ENCODE measurements at places on chromosomes 3 and 15.
A peak's percentile ranks its signal among the peaks of the same experiment; 100 is the strongest.

- DNase-seq = no peak
Observed at GRCh38 chr15:96121086-96121920, 209.2 kb upstream of the NR2F2 start.

DNA sequence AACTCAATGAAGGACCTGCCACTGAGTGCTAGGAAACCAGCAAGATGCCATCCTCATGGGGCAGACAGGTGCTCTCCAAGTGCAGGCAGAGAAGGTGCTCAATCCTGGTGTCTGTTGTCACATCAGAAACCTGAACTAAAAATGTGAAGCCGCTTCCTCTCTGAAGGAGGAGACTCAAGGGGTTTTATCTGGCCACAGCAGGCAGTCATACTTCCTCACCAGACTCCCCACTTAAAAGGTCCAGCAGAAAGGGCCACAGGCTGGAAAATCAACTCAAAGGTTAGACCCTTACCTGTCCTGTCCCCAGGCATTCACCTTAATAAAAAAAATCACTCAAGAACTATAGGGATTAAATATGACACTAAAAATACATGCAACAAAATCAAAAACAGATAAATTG, 4.8 kb downstream of the CCDC12 start:
- DNase-seq = no peak

- DNase-seq = no peak
Observed at GRCh38 chr15:49494842-49495241, 71.8 kb downstream of the FGF7 start.

DNA sequence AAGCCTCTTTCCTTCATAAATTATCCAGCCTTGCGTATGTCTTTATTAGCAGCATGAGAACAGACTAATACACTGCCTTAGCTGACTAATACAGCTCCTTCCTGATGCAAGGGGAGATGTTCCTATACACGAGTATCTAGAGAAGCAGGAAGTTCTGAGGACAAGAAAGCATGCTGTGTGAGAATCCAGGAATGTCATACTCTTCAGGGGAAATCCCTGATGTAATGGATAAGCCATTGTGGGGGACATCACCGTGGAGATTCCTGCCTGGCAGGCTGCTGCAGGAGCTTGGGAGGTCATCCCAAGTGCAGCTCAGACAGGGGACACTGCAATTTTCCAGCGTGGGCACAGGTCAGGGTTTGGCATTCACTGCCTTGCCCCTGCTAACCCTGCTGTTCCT, 476.9 kb downstream of the NR2F2 start:
- no peak for DNase-seq

DNA sequence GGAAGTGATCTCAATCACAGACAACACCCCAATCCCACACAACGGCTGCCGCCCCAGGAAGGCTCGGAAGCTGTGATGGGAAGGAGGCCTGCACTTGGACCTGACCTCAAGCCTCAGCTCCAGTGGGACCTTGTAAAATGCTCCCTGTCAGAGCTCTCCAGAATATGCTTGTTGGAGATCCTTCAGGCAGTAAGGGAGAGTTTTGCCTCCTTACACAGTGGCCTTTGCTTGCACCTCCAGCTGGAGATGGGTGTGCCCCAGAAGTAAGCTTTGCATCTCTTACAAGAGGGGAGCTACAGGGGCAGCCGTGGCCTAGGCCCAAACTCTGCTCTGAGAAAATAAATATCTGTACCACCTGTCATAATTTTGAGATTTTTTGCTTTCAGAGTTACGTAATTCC, 10.4 kb downstream of the MRPS11 start:
- DNase-seq = no peak

- no peak for DNase-seq
Observed at GRCh38 chr15:77034695-77035489, 36.0 kb downstream of the TSPAN3 start.

- DNase-seq = no peak
Observed at GRCh38 chr3:37321863-37322262, 147.5 kb upstream of the LRRFIP2 start.

GRCh38 chr3:122232485-122232884, 49.0 kb downstream of the CASR start:
- DNase-seq = no peak

DNA sequence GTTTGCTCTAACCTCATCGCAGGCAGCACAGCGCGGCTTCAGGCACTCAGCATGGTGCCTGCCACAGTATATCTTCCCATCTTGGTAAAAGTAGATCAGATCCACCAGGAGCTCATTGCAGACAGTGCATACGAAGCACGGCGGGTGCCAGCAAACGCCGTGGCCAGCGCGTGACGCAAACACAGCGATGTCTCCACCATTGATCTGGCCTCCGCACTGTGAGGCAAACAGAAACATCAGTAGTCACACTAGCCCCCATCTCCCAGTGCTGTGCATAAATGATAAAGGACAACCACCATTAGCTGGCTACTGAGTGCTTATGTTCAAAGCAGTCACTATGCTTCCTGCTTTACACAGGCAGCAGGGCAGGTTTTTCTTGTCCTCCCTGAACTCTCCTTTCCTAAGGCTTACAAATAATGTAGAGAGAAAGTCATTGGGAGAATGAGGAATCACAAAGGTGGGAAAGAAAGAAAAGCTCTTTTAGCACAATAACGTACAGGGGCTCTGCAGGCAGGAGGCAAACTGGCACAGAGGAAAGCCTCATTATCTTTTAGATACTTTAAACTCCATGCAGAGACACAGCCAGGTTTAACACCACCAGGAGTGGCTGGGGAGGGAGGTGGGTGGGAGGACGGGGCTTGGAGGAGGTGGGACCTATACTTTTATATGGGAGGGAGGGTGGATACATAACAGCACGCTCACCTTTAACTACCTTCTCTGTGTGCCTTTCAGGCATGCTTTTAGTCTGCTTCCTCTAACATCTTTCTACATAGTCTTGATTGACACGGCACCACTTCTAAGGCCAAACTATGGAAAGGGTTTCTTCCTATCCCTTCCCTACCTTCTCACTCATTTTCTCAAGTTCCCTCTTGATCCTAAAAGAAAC, 67.9 kb downstream of the PRICKLE2 start:
- no peak for DNase-seq

DNA sequence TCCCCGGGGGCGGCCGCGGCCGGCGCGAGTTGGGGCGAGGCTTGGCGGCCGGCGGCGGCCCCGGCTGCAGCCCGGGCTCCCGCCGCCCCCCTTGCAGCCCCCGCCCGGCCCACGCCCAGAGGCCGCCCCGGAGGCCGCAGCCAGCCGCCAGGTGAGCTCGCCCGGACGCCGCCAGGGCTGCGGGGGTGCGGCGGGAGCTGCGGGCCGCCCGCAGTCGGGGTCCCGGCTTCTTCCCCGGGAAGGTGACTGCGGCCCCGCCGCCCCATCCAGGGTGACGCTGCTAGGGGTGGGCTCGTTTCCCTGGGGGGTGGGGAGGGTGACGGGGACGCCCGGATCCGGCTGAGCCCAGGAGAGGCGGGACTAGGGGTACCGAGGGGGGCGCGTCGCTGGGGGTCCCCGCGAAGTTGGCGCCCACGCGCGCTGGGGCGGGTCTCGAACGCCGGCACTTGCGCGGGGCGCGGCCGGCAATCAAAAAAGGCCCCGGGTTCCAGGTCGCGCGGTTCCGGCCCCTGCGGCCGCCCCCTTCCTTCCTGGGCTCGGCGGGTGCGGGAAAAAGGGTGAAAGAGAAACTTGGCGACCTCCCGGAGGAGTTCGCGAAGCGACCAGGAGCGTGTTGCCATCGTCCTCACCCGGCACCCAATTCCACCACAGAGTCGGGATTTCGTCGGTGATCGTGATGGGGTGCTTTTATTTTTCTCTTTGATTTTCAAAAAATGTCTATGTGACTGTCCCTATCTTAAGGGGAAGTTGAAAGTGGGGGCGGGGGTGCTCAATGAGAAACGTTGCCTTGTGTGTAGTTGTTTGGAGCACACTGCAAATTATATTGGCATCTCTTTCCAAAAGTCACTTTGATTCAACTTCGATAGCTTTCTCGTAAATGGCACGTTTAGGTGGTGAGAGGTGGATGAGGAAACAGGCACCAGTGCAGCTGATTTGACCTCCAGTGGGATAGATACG, 619 bp downstream of the ATXN7 start:
- DNase-seq = no peak

DNA sequence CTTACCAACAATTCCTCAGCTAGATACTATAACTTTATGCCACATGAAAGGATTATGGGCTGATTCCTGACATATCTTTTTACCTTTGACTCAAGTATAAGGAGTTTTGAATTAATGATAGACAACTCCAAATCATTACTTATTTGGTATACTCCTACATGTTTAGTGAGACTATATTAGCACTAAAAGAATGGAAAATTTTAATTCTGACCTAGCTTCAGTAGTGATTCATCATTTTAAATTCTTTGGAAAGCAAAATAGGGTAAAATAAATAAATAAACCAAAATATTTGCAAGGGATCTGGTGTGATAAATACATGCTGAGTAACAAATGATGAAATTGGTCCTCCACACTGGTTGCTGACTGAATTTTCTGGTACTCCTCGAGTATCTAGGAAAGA, 42.3 kb upstream of the VGLL3 start:
- DNase-seq = no peak

- DNase-seq = no peak
Observed at GRCh38 chr3:104437891-104438290, 928.8 kb upstream of the ALCAM start.

GRCh38 chr3:37941608-37942508, 48.7 kb upstream of the VILL start:
- no peak for DNase-seq

DNA sequence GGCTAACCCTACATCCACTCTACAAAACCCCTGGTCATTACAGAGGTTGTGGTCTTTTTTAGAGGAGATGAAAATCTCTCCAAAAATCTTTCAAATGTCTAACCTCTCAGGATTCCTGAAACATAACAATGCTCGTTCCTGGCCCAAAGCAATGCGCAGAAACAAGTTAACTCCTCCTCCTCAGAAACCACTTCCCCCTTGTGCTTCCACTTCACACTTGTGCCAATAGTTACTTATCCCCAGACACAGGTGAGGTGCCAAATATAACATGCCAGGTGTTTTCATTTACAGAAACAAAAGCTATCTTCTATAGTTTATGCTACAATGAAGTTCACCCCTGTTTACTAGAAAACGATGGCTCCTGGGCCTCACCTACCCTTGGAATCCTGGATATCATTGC, 6.2 kb downstream of the NDUFAF1 start:
- DNase-seq = no peak

- no peak for DNase-seq
Observed at GRCh38 chr15:48458876-48459275, 127.6 kb downstream of the DUT start.

GRCh38 chr15:28978011-28978378, 92.2 kb downstream of the APBA2 start:
- DNase-seq = no peak

GRCh38 chr15:75723171-75723846, 10.7 kb upstream of the CSPG4 start:
- DNase-seq = no peak

GRCh38 chr3:17967953-17968607, 225.6 kb upstream of the TBC1D5 start:
- no peak for DNase-seq

DNA sequence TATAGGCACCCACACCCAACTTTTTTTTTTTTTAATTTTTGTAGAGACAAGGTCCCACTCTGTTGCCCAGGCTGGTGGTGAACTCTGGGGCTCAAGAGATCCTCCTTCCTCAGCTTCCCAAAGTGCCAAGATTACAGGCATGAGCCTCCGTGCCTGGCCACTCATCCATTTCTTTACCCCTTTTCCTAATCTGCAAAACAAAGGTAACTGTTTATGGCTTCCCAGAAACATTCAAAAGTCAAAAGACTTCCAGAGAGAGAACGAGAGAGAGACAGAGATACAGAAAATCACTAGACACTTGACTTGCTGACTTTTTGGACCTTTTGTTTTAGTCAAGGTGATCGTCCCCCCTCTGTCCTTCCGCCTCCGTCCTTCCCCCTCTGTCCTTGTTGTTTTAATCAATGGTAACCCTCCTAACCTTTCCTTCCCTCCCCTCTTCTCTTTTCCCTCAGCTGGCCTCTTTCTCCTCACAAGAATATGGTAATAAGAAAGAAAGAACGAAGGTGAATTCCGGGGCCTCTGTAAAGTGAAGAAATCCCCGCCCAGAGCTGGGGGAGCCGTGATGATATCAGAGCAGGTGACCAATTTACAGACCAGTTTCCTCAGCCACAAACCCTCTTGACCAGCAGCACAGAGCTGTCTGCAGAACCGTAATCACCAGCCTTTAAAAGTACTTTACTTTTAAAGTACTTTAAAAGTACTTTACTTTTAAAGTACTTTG, 21.9 kb downstream of the KLHL6 start:
- DNase-seq = no peak

- DNase-seq = no peak
Observed at GRCh38 chr15:43958861-43959330, 132.1 kb downstream of the WDR76 start.

GRCh38 chr3:9862391-9863057, 17.5 kb downstream of the CIDEC start:
- no peak for DNase-seq

DNA sequence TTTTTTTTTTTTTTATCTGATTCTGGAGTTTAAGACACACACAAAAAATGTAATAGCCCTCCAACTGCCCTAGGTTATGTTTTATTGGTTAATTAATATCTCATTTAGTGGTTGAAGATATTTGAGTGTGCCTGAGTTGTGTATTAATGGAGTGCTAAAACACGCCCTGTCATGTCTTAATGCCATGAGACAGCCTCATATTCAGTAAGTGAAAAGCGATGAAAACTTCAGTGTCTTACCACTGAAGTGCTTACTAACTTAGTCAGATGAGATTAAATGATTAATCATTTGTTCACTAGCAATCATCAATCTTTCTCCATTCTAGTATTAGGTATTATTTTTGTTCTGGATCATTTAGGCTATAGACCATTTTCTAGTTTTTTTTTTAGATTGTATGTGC, 544.7 kb upstream of the ROBO2 start:
- DNase-seq = no peak

- no peak for DNase-seq
Observed at GRCh38 chr3:168124291-168124690, 28.6 kb upstream of the GOLIM4 start.

DNA sequence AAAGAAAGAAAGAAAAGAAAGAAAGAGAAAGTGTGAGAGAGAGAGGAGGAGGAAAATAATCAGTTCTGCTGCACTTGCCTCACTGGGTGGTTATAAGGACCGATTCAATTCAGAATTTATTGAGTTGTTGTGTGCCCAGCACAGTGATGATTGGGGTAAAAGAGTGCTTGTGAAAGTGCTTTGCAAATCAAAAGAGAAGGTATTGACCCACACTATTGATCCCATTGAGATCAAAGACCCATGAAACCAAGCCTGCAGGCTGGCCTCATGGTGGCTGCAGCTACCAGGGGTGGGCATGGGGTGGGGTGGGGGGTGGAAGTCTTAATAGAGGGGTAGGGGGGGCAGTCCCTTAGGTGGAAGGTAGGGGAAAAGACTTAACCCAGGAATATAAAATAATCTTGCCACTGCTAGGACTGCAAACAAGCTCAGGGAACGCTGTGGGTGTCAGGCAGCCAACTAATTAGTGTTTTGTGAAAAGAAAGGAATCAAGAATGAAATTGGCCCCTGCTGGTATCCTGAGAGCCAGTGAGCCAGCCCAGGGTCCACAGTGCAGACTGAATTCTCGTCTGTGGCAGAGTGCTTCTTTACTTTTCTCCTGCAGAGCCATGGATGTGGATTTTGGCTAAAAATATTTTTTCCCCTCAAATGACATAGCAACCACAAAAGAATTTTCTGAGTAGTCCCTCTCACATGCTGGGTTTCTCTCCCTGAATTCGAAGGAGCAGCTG, 34.2 kb downstream of the CLEC3B start:
- DNase-seq = no peak

- DNase-seq = peak; percentile 52
Observed at GRCh38 chr3:45665101-45665572, 24.1 kb upstream of the SACM1L start.

GRCh38 chr15:61943992-61944391, 116.3 kb downstream of the VPS13C start:
- DNase-seq = no peak

Measured in NCI-H1092 (cell line).